Non-pigmented ciliary epithelial cell (primary cell): ENCODE measurements at places on chromosomes 13 and 19.
A peak's percentile ranks its signal among the peaks of the same experiment; 100 is the strongest.

- no peak for DNase-seq
Observed at GRCh38 chr13:50588491-50589130, 254.9 kb downstream of the DLEU7 start.

DNA sequence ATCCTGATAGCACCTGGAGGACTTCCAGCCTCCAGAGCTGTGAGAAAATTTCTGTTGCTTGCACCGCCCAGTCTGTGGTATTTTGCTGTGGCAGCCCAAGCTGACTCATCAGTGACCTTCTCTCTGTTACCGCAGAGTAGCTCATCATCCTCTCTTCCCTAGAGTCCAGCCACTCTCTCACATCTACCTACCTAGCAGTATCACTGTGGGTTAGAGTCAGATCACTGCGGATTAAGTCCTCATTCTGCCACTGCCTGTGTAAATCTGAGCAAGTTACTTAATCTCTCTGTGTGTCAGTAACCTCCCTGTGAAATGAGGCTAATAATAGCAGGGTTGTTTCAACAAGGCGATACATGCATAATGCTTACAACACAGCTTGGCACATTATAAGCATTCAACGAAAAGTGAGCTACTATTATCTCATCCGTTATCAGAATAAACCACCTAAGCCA lies 40.3 kb upstream of the USPL1 start:
- peak; percentile 86 for DNase-seq

DNA sequence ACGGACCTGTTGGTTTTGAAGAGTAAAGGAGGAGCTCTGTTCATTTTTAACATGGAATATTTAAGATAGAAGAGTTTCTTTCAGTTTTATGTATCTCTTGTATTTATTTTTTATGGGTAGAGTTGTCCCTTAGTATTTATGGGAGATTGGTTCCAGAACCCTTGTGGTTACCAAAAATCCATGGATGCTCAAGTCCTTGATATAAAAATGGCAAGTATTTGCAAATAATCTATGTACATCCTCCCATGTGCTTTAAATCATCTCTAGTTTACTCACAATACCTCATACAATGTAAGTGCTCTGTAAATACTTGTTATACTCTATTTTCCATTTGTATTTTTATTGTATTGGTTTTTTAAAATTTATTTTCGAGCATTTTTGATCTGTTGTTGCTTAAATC lies 63.1 kb downstream of the TM9SF2 start:
- DNase-seq = no peak

GRCh38 chr19:46413262-46414031 lies at the start of gene CCDC8:
TSS of gene CCDC8 (minus strand) at chr19:46413564. CDS start at chr19:46412810, 754 bp downstream.
- peak; percentile 85 for DNase-seq

- no peak for DNase-seq
Observed at GRCh38 chr13:81382246-81382645, 1041.3 kb upstream of the SPRY2 start.

GRCh38 chr19:58261968-58262921 lies 16.5 kb upstream of the ZNF8 start:
- no peak for DNase-seq

GRCh38 chr19:5122121-5122400 lies 153.1 kb downstream of the KDM4B start:
- DNase-seq = no peak

DNA sequence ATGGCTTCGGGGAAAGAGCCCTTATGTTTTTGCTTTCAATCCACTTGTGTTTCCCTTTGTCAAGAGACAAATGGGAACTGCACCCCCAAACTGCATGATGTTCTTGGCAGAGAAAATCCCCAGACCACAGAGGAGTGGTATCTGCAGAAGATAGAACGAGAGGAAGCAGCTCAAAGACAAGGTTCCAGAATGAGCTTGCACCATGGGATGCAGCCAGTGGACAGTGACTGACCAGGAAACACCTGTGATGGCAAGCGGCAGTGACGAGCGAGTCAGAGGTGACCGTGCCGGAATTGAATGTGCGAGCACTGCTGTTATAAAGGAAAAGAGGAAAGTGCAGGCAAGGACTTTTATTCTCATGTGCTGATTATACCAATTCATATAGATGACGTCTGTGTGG lies 46.3 kb downstream of the IRS2 start:
- no peak for DNase-seq

DNA sequence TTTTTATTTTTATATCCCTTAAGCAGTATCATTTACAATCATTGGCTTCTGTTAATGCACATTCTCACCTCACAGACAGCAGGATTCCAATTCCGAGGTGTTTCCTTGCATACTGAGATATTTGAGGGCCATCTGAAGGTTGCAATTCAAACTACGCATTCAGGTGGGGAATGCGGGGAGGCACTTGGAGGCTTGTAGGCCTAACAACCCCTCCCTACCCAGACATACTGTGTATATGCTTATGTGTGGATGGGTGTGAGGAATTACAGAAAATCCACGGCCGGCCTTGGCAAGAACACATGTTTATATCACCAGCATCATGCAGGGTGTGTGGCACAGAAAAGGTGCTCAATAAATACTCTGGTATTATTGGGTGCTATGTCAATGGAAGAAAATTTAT lies 43.3 kb upstream of the PCDH8 start:
- no peak for DNase-seq

- no peak for DNase-seq
Observed at GRCh38 chr19:50823389-50824042, at the start of gene KLK1. TSS of gene KLK1 (minus strand) at chr19:50823787. CDS start at chr19:50823748, 39 bp downstream.

GRCh38 chr19:15337202-15337601 lies 4.9 kb upstream of the BRD4 start:
- DNase-seq = no peak

DNA sequence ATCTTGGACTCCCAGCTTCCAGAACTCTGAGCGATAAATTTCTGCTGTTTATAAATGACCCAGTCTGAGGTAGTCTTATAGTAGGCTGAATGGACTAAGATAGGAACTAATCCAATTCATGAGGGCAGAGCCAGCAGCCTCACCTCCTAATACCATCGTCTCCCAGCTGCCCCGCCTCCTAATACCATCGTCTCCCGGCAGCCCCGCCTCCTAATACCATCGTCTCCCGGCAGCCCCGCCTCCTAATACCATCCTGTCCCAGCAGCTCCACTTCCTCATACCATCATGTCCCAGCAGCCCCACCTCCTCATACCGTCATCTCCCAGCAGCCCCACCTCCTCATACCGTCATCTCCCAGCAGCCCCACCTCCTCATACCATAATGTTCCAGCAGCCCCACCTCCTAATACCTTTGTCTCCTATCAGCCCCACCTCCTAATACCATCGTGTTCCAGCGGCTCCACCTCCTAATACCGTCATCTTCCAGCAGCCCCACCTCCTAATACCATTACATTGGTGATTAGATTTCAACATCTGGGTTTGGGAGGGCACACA lies 2.4 kb upstream of the ARGLU1 start:
- DNase-seq = no peak

DNA sequence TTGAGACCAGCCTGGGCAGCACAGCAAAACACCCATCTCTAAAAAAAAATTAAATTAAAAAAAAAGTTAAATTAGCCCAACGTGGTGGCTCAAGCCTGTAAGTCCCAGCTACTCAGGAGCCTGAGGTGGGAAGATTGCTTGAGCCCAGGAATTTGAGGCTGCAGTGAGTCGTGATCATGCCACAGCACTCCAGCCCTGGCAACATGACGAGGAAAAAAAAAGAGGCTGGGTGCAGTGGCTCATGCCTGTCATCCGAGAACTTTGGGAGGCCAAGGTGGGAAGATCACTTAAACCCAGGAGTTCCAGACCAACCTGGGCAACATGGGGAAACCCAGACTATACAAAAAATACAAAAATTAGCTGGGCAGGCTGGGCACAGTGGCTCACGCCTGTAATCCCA lies 2.2 kb upstream of the TMEM161A start:
- DNase-seq = no peak

DNA sequence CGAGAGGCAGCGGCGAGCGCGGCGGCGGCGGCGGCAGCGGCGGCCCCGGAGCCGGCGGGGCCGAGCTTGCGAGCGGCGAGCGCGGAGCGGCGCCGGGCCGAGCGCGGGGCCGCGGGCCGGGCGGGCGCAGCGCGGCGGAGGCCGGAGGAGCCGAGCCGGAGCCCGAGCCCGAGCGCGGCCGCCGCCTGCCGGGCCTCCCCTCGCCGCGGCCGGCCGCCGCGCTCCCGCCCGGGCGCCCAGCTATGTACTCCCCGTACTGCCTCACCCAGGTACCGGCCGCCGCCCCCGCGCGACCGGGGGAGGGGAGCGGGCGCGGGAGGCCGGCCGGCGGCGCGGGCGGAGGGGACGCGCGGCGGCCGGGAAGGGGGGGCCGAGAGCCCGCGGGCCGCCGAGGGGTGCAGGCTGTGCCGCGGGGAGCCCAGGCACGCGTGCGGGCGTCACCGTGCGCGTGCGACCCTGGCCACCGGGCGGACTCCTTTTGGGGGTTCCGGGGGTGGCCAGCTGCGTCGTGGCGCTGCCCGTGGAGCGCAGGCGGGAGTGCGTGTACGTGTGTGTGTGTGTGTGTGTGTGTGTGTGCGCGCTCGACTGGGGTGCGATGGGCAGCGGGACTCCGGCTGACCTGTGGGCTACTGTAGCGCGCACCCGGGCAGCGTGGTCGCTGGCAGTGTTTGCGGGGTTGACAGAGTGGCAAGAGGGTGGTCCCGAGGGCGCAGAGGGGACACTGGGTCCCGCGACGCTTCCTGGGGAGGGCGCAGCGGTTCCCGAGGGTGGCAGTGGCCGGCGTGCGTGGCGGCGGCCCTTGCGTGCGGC lies 526 bp downstream of the NFIX start:
- no peak for DNase-seq

- DNase-seq = no peak
Observed at GRCh38 chr13:73222627-73223305, 164.0 kb downstream of the KLF5 start.

GRCh38 chr19:18716857-18717256 lies 33.4 kb downstream of the CRTC1 start:
- no peak for DNase-seq

DNA sequence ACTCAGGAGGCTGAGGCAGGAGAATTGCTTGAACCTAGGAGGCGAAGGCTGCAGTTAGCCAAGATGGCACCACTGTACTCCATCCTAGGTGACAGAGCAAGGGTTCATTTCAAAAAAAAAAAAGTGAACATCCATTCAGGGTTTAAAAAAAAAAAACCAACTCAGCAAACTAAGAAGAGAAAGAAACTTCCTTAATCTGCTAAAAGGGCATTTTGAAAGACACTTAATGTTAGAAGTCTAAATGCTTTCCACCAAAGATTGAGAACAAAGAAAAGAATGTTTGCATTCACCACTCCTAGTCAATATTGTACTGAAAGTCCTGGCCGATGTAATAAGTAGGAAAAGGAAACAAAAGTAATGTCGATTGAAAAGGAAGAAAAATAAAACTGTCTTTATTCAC lies 7.1 kb upstream of the PSMC4 start:
- no peak for DNase-seq

DNA sequence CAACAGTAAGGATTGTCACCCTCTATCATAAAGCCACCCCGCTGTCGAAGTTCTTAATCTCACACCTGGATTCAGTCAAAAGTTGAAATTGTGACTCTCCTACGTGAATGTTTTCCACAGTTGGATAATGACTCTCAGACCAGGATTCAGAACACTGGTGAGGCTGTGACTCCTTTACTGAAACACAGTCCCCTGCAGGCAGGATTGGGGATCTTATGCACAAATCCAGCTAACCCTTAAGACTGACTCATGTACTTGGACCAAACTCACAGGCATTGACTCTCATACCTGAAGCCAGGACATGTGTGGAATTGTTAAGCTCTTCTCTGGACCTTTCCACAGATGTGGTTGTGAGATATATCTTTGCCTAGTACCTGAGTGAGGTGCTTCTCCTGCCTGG lies 46.8 kb downstream of the ZNF85 start:
- no peak for DNase-seq

GRCh38 chr13:78601124-78601873 lies 2.1 kb downstream of the POU4F1 start:
- DNase-seq = no peak

- DNase-seq = no peak
Observed at GRCh38 chr13:67740871-67741535, 510.9 kb upstream of the PCDH9 start.

GRCh38 chr19:38683393-38684077 lies 36.1 kb downstream of the ACTN4 start:
- peak; percentile 66 for DNase-seq

DNA sequence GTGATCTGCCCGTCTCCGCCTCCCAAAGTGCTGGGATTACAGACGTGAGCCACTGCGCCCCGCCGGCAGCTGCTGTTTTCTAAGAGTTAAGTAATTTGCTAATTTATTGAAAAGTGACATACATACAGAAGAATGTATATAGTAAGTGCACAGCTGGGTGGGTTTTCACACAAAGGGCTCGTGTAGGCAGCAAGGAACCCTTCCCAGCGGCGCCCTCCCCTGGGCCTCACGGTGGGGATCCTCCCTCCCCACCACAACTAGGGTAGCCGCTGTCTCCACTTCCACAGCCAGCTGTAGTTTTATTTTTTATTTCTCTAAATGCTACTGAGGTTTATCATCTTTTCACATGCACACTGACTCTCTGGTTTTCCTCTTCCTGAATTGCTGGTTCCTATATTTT lies 64.9 kb downstream of the CRYL1 start:
- DNase-seq = no peak

DNA sequence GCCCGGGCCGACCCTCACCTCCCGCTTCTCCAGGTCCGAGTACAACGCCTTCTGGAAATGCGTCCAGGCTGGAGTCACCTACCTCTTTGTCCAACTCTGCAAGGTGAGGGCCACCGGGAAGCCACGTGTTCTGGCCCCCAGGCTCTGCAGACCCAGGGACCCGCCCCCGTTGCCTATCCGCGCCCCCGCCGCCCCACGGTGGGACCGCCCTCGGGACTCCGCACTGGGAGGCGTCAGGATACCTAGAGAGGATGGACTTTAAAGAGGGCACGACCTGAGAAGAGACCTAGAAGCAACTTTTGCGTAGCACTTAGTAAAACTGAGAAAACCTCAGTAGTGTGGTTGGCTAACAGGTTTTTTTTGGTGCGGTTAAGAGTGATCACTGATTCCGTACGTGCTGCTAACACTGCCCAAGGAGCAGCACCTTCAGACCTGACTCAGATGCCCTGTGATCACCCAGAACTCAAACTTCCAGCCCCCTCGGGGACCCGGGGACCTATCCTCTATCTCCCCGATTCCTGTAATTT lies 492 bp downstream of the TMEM147 start:
- no peak for DNase-seq

- DNase-seq = no peak
Observed at GRCh38 chr13:93412676-93413075, 186.1 kb downstream of the GPC6 start.

GRCh38 chr13:80528733-80529132 lies 187.8 kb upstream of the SPRY2 start:
- no peak for DNase-seq

- no peak for DNase-seq
Observed at GRCh38 chr13:20114066-20114610, 46.7 kb downstream of the GJA3 start.

- DNase-seq = no peak
Observed at GRCh38 chr13:109985871-109986450, 199.6 kb upstream of the IRS2 start.

DNA sequence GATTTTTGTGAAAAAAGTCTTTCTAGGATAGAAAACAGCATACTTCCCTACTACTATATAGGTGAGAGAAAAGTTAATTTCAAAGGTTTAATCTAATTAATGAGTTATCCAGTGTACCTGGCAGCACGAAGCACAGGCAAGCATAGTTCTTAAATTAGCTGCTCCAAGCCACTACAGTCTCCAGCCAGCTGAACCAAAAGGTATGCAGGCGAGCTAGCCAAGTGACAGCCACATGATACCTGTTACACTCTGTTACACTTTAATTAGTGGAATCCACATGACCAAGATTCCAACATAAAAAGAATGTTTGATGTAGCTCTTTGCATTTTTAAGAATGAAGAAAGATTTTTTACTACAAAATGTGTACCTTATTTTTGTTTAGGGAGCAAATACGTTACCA lies 15.5 kb downstream of the SLC25A30 start:
- no peak for DNase-seq
